Liver (tissue), 10 donors: ENCODE measurements at places on chromosomes 5 and 9.

DNA sequence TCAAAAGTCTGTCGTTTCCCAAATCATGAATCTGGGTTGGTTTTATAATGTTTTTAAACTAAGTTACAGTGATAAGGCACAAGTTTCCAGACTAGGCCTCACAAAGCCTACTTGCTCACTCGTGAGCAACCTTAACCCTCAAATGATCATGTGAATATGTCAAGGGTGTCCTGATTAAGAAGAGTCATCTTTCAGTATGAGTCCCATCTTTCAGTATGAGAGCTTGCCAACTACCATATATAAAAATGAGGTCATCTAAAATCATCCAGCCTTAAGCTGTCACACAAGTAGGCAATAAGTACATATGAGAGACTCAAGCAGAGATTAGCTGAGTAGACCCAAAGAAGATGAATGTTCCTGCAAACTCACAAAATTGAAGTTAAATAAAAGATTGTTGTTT is 668.4 kb upstream of the FAM174A start:
- no peak for DNase-seq

GRCh38 chr5:127028822-127029457 is 1.4 kb downstream of the MARCHF3 start:
- DNase-seq, result peak; percentile 59

DNA sequence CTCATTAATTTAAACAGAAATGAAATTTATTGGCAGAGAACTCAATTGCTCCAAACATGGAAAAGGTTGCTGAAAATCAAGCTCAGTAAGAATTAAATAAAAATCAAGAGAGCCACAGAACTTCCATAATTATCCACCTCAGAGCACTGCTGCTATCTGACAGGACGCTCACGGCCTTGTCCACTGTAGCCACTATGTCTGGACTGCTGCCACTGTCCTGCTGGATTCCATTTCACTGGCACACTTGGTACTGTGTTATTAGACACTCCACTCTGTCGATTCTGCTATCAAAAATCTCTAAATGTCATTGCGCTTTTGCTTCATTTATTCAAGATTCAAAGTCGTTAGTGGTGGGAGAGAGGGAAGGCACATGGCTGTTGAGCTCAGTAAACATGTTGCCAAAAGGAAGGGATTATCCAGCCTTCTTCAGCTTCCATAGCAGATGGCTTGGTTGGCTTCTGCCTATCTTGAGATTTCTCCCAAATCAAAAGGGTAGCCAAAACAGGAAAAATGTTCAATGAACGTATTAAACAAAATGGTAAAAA is 815.0 kb downstream of the CDH18 start:
- DNase-seq, result no peak

- DNase-seq, result no peak
Measured at GRCh38 chr5:79546782-79547428, 33.0 kb upstream of the HOMER1 start.

GRCh38 chr5:178488696-178489095 is 101.5 kb downstream of the COL23A1 start:
- DNase-seq, result no peak

DNA sequence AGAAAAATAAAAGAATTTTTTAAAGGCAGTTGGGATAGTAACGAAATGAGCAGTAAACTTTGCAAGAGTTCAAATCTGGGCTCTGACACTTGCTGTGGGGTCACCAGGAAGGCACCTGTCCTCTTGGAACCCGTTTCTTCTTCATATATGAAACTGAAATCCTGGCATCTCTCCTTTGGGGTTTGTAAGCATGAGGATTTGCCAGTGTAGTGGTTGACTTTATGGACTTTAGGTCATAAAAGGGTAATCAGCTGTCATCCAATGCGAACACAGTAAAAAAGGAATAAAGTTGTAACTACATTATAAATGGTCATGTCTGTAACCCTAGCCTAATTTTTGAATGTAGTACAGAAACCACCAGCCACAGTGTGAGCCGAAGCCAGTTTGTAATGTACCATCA is 1.3 kb downstream of the RAB14 start:
- no peak for DNase-seq

- no peak for DNase-seq
Measured at GRCh38 chr9:77402286-77402685, 225.0 kb downstream of the VPS13A start.
